ENCODE measurements at places on chromosomes 2 and 18.

DNA sequence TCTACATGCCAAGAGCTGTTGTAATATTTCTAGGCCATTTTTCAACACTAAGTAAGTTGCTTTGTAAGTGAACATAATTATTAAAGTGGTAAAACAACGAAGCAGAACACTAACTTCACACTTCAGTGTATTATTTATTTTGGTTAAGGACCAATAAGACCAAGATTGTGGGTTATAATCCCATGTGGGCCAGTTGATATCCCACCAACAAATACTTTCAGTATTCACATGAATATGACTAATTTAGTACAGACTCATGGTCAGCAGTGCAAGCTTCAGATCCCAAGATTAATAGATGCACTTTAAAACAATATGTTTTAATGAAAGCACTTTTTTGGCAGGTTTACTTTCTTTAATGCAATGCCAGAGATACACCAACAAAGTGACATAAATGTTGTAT lies 154.3 kb downstream of the LCLAT1 start:
- no peak overlapping the region for H3K4me3 ChIP-seq
- H3K27ac ChIP-seq = no peak overlapping the region
- DNase-seq = no peak

GRCh38 chr2:239566995-239567568 lies 166.3 kb upstream of the HDAC4 start:
- DNase-seq = peak; percentile 48
- peaks cover 16% of the 10 kb centered on the region for H3K4me1 ChIP-seq
- H3K27me3 ChIP-seq = no peaks in the 10 kb centered on the region
- no peak overlapping the region for H3K4me3 ChIP-seq

DNA sequence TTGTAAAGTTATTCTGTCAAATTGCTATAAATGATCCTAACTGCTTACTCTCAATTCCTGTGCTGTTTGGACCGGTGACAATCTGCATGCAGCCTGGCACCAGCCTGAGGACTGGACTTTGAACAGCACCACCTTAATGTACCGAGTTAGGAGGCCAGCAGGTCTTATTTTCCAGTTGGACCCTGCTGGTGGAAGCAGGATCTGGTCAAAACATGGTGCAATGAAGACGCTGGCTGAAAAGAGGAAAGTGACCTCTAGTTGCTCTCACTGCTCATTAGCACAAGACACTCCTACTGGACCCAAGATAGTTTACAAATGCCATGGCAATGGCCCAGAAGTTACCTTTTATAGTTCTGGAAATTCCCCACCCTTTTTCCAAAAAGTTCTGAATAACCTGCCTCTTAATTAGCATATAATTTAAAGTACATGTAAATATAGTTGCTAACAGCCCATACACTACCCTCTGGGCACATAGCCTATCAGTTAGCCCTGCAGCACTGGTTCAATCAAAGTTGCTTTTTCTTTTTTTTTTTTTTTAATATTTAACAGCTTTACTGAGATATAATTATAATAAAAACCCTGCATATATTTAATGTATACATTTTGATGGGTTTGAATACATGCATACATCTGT lies 35.8 kb downstream of the RBKS start:
- no peak overlapping the region for H3K4me3 ChIP-seq
- H3K4me1 ChIP-seq = no peaks in the 10 kb centered on the region
- no peaks in the 10 kb centered on the region for H3K27me3 ChIP-seq
- H3K27ac ChIP-seq = no peak overlapping the region

- H3K27ac ChIP-seq = no peak overlapping the region
- no peak overlapping the region for H3K4me3 ChIP-seq
- no peaks in the 10 kb centered on the region for H3K27me3 ChIP-seq
- no peak for DNase-seq
- H3K4me1 ChIP-seq = no peaks in the 10 kb centered on the region
- H3K36me3 ChIP-seq = peaks cover 43% of the 10 kb centered on the region
Measured at GRCh38 chr18:79378536-79379250, 17.0 kb upstream of the NFATC1 start.
